NCI-H1105 treated with DMSO at 0.1 percent for 48 hours (cell line): ENCODE measurements at places on chromosomes 1 and 21.

DNA sequence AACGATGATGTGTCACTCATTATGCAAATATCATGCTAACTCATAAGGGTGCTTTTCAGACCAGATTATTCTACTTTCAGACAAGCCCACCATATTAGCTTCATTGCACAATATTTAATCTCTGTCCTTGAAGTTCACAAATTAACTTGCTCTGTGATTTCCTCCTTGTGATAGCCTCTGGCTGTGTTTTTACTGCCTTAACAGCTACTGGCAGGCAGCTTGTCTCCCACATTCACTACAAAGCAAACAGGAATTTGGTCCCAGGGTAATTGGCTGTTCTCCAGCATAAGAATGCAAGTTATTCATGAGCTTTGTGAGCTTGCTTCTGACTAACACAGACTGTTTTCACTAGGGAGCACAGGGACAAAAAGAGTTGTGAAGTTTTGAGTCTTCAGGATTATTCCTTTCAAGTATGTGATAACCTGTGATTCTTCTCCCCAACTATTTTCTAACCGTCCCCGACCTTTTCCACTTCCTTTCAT lies 87.9 kb upstream of the HMCN1 start:
- DNase-seq = peak; percentile 85

DNA sequence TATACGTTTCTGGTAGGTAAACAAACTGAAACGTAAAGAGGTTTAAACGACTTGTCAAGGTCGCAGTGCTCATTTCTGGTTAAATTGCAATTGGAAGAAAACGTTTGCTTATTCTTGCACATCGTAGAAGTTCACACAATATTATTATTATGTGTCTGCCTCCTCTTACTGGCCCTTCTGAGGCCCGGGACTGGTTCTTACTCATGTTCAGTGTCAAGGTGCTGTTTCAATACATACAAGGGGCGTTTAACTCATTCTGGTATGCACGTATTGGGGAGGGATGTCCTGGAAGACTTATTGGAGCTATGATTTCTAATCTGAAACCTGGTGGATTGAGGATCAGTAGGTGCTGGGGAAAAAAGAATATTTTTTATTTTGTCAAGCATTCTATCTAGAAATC lies 932 bp downstream of the RPF1 start:
- peak; percentile 34 for DNase-seq

DNA sequence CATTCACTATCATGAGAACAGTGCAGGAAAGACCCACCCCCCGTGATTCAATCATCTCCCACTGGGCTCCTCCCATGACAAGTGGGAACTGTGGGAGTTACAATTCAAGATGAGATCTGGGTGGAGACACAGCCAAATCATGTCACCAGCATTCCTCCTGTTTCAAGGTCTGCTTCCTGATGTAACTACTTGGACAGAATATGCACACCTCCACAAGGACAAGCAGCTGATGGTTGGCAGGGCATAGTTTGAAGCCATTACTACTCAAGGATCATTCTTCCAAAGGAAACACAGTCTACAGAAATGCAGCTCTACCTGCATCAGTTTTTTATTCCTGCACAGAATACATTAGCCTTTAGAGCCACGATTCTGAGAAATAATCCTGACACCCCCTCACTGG lies 28.5 kb upstream of the RNF2 start:
- no peak for DNase-seq

DNA sequence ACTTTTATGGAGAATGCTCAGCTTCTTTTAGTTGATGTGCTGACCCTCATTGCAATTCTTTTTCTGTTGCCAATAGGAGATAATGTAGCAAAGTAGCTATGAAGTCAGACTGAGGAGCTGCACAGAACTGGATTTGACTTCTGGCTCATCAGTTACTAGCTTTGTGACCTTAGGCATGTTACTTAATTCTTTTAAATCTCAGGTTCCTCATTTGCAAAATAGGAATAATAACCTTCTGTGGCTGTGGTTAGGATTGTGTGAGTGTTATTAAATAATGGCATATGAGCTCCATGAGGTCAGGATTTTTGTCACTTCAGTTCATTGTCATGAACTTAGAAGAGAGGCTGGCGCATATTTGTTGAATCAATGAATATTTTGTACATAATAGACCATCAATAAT lies 237.6 kb upstream of the SGIP1 start:
- no peak for DNase-seq

DNA sequence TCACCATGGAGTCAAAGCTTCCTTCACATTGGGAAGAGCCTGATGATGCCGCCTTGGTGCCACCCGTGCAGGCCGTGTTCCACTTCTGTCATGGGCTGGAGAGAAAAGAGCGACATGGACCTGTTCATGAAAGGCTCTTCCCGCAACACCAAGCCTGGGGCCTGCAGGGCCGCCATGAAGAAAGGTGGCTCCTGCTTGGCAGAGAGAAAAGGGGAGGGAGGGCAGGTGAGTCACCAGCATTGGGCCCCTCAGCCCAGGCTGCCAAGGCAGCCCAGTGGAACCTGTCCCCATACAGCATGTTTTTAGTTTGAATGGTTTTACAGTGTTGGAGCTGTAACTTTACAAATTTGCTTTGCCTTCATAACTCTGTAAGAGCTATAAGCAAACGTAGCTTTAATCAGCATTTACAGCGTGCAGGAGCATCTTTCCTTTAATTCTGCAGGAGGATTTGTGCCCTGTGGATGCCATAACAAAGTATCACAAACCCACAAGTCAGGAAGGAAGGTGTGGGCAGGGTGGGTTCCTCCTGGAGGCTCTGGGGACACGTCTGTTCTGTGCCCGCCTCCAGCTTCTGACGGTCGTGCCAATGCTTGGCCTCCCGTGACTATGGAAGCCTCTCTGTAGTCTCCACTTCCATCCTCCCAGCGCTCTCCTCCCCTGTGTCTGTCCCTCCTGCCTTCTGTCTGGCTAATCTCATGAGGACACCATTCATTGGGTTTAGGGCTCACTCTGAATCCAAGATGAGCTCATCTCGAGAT lies 49.1 kb downstream of the RIPK4 start:
- no peak for DNase-seq

GRCh38 chr1:27099587-27100334 lies 55.2 kb downstream of the SLC9A1 start:
- DNase-seq = no peak

DNA sequence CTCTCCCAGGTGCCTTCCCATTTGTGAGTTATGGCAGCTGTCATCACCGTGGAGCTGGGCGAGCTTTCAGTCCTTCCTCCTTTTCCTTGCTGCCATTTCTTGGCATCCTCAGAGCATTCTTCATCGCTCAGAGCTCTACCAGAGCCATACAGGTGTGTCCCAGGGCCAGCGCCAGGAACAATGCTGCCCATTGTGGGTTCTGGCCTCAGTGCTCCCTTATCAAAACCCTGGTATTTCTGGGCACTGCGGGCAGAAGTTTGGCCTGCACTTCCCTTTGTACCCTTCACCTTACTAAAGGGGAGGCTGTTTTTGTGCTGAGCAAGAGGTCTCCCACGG lies 28.5 kb downstream of the RASSF5 start:
- no peak for DNase-seq

DNA sequence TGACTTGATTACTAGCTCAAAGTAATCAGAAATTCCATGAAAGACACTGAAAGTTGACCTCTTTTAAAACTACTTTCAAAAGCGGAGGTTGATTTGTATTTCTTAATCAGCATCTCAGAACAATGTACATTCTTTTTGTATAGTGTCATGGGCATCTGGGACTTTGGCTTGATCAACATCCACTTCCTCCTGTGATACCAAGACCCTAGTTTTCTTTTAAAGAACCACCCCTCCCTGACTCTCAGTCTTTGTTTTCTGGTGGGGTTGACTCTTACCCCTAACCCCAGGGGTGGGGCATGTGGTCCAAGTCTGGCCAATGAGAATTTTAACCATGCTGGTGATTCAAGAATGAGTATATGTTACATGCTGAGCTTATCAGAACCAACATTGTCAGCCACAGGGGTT lies 21.7 kb upstream of the IRF2BP2 start:
- no peak for DNase-seq

DNA sequence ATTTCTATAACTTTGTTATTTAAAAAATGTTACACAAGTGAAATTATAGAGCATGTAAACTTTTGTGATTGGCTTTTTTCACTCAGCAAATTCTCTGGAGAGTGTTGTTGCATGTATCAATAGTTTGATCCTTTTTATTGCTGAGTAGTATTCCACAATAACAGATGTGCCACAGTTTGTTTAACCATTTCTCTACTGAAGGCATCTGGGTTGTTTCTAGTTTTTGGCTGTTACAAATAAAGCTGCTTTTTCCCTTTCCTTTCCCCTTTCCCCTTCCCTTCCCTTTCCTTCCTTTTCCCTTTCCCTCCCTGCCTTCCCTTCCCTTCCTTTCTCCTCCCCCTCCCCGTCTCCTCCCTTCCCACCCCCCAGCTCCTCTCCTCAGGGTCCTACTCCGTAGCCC lies 15.9 kb downstream of the TUFT1 start:
- no peak for DNase-seq
